ENCODE measurements at places on chromosomes 2 and 18. TPM values are rescaled to one million over a fixed set of nuclear protein-coding genes. Genes with fewer than 3 reads are reported as not detected.

CNTNAP5 gene
- total RNA-seq = not detected

GRCh38 chr2:216651351-216651881, 18.2 kb downstream of the IGFBP2 start:
- H3K27me3 ChIP-seq = no peaks in the 10 kb centered on the region
- no peak for DNase-seq
- peaks cover 5% of the 10 kb centered on the region for H3K4me1 ChIP-seq
- H3K27ac ChIP-seq = no peak overlapping the region
- H3K4me3 ChIP-seq = no peak overlapping the region
- no peaks in the 10 kb centered on the region for H3K36me3 ChIP-seq

DNA sequence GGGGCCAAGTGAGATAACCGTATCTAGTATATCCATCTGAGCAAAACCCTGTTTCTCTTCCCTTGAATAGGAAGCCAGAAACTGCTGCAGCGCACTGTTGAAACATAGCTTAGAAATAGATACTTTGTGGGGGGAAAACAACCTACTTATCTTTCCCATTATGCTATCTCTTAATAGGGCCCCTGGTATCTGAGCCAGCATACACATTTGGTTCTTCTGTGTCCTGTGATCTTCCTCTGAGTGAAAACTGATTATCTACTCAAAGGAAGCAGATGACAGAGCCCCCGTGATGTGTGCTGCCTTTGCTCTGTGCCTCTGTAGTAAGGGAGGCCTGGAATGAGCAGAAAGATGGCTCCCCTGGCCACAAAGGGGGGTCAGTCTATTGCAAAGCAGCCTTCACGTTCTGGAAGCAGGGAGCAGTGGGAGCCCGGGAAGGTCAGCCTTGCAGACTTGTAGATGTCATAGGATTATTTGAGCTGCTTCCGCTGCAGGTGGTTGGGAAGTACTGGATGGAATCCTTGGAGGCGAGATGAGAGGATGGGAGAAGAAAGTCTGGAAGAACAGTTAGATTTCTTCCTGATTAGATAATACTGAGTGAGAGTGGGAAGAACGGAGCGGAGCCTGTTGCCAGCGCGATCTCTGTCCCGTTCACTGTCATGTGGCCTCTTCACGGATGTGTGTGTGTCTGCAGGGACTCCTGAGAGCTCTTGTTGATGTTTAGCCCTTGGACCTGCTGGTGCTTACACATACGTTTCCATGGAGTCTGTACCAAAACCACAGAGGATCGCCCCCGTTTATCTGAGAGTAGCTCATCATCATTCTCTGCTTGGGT, 150.1 kb downstream of the AGAP1 start:
- H3K27ac ChIP-seq = no peak overlapping the region
- no peak for DNase-seq
- H3K36me3 ChIP-seq = no peaks in the 10 kb centered on the region

DNA sequence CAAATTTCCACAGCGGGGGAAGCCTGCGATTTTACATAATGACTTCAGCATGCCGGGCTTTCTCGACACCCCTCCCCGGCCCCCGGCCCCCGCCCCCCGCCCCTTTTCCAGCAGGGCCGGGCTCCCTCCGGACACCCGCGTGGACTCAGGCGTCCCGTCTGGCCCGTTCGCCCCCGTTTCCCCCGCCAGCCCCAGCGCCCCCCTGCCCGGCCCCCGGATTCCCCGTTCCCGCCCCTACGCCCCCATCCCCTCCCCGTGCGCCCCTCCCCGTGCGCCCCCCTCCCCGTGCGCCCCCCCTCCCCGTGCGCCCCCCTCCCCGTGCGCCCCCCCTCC, 456 bp upstream of the NFATC1 start:
- DNase-seq = no peak
- no peaks in the 10 kb centered on the region for H3K36me3 ChIP-seq
- peaks cover 13% of the 10 kb centered on the region for H3K4me1 ChIP-seq
- peak overlapping the region; percentile 66 for H3K4me3 ChIP-seq

DNA sequence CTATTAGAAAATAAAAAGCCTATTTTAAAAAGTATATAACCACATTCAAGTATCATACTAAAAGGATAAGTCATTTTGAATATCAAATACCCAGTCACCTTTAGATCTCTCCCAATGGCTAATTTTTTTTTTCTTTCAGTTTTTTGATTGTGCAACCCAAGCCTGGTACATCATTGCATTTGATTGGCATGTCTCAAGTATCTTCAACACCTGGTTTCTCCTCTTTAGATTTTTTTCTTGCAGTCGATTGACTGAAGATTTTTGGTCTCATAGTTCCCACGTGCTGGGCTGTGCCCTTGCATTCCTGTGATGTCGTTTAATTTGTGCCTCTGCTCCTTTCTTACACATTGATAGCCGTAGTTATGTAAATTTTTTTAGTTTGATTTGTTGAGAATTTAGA, 40.7 kb downstream of the ATIC start:
- H3K4me1 ChIP-seq = no peaks in the 10 kb centered on the region
- peaks cover 7% of the 10 kb centered on the region for H3K36me3 ChIP-seq
- H3K27ac ChIP-seq = no peak overlapping the region
- no peak overlapping the region for H3K4me3 ChIP-seq
- DNase-seq = no peak

- no peak for DNase-seq
- no peaks in the 10 kb centered on the region for H3K4me1 ChIP-seq
- H3K4me3 ChIP-seq = no peak overlapping the region
- no peaks in the 10 kb centered on the region for H3K27me3 ChIP-seq
- H3K36me3 ChIP-seq = no peaks in the 10 kb centered on the region
Observed at GRCh38 chr2:188767176-188767575, 207.0 kb upstream of the COL3A1 start.

- no peaks in the 10 kb centered on the region for H3K4me1 ChIP-seq
- no peak overlapping the region for H3K27ac ChIP-seq
- no peaks in the 10 kb centered on the region for H3K36me3 ChIP-seq
- no peak for DNase-seq
- no peaks in the 10 kb centered on the region for H3K27me3 ChIP-seq
Observed at GRCh38 chr2:11371092-11371937, 26.9 kb upstream of the ROCK2 start.
